ENCODE measurements at places on chromosomes 5 and 9.

DNA sequence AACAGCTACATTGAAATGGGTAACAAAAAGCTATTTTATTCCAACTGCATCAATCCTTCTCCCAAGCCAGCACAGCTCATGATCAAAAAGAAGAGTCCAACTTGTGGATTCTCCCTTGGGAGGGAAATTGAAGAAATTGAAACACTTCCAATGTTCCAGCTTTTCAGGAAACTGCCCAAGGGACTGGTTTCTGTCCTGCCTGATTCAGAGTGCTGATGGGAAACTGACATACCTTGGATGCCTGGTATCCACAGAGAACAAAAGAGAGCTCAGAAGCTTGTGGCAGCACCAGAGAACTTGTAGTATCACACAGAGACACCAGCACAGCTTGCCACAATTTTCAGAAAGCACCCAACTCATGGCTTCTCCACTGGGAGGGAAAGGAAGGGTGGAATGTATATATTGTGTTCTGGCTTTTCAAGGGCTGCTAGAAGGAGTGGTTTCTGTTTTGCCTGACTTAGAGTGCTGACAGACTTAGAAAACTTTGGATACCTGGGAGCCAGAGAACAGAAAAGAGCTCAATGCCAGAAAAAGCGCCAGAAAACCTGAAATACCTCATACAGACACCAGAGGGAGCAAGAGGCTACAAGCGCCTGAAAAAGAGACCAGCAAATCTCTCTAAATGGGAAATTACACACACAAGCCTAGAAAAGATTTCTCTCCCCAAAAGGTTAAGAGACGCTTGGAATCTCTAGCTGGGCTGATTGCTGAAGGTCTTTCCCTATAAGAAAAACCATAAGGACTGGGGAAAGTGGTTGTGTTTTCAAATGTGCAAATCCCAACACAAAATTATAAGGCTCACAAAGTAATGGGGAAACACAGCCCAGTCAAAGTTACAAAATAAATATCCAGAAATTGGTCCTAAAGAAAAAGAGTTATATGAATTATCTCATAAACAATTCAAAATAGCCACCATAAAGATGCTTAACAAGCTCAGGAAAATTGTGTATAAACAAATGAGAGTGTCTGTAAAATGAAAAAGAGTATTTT lies 178.8 kb downstream of the SPOCK1 start:
- DNase-seq, result no peak

DNA sequence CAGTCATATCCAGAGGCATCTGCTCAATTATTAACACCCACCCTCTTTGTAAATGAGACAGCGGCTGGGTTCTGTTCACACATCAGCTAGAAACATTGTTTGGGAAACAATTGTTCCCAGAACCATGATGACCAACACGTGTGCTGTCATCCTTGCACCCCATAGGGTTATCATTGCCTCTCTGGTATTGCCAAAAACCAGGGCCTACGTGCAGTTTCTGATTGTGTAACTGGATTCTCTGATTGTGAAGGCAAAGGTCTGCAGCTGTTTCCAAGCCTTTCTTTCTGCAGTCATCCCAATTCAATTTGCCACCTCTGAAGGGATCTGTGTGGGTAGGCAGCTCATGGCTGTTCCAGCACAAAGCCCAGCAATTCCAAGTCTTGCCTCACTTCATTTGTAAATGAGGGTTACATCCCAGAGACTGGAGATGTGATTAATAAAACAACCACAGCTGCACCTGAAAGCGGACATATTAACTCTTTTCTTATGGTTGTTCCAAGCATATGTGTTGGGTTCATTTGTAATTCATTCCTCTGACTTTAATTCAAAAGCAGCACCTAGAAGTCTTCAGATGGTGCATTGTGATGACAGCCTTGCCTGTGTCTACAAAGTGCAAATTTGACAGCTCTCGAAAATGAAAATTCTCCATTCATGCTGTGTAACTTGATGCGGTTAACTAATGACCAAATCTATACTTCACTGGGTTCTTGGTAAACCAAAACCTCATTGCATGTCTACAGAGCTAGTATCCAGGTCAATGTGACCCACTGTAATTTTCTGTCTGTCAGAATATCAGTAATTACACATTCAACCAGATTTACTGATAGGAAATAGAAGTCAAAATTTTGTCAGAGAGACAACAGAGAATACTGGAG lies 66.6 kb downstream of the YIPF5 start:
- no peak for DNase-seq

DNA sequence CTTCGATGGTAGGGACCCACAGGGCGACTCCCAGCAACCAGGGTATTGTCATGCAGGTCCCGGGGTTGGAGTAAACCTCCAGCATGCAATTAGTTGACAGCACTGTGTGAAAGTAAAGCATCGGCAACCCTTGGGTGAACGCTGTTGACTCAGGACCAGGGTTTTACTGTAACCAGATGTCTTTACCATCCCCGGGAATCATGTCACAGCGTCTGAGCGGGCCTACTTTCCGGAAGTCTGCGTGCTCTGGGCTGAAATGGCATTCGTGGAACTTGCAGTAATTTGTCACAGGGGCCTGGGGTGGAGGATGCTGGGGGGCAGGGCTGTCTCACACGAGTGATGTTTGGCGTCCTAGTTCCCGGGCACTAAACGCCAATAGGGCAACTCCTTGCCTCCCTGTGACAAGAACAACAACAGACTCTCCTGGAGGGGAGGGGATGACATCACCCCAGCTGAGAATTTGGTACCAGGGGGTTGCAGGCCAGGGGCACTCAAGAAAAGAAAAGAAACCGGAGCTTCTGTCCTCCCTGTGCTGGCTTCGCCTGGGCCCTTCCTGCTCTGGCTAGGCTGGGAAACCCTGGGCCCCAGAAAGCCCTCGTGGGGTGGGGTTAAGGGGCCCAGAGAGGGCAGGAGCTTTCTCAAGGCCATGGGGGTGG lies 10.1 kb upstream of the UBAC1 start:
- no peak for DNase-seq

DNA sequence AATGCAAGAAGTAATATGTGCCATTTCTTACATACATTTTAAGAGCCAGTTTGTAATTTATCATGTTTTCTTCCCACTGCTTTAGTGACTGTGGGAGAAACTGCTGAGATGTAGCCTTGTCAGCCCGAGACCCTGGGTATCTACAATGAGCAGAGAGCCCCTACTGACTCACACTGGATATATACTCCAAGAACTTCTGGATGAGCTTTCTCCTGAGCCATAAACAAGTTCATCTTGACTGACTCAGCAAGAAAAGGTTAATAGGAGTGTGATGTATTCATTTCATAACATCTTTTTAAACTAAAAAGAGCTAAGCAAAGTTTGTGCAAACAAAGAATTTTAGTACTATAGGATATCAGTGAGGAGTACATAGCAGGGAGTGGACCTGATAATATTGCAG lies 182.5 kb downstream of the EDIL3 start:
- DNase-seq, result no peak

DNA sequence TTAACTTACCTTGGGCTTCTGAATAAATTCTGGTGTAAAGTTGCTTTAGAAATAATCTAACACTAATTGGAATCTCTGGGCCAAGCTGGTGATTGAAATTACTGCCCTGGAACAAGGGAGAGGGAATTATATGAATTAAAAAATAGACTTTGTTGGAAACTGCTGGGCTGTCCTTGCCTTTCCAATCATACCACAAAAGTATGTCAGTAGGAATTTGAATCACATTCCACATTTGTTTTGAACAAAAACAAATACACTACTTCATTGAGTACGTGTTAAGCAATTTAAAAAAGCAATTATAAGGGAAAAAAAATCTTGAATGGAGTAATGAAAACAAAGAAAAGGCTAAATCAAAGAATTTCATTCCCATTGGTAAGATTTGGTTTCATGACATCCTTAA lies 102.5 kb upstream of the SREK1 start:
- no peak for DNase-seq

DNA sequence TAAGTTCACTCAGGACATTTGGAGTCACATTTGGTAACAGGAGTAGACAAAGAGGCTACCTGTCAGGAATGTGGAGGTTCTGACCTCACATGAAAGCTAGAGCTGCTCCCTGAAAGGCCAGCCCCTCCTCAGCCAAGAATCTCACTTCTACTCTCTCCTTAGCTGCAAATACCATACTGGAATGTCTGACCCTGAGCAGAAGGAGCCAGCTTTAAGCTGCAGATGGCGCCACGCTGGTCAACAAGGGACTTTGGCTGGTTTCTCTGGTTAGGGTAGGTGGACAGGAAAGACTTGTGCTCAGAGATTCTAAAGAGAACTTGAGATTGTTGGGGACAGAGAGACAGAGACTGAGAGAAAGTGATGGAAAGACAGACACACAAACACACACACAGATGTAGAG lies 21.9 kb downstream of the ASTN2 start:
- DNase-seq, result no peak

- DNase-seq, result no peak
Observed at GRCh38 chr5:169020102-169020501, 280.8 kb downstream of the SLIT3 start.

DNA sequence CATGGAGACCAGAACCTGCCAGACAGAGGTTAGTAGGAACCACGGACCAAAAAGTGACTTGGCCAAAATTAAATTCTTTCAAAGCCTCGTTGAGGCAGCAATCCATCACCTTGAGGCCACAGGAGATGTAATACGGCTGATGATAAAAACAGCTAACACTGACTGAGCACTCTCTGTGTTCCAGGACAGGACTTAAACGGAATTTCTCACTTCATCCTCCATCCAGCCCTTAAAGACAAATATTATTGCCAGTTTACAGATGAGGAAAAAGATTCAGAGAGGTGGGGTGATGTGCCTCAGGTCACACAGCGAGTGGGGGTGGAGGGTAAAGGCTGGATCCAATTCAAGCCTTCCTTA lies 25.1 kb downstream of the STK10 start:
- DNase-seq, result no peak
